ENCODE measurements at places on chromosomes 3 and 15.

DNA sequence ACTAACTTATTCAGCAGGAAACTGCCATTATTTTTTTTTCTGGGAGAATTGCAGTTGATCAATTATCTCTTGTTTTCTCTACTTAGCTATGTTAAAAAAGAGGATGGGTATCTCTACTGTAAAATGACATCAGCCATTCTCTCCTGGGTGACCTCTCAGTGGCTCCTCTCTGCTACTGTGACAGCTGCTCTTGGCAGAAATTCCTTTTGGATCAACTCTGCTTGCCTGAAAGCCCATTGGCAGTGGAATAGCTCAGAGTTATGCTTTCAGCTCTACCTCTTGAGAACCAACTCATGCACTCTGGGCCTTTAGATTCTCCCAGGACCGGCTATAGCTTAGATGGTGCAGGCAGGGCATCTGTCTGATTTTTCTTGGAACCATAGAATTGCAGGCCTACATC is 99.9 kb upstream of the GAP43 start:
- no peak for DNase-seq

DNA sequence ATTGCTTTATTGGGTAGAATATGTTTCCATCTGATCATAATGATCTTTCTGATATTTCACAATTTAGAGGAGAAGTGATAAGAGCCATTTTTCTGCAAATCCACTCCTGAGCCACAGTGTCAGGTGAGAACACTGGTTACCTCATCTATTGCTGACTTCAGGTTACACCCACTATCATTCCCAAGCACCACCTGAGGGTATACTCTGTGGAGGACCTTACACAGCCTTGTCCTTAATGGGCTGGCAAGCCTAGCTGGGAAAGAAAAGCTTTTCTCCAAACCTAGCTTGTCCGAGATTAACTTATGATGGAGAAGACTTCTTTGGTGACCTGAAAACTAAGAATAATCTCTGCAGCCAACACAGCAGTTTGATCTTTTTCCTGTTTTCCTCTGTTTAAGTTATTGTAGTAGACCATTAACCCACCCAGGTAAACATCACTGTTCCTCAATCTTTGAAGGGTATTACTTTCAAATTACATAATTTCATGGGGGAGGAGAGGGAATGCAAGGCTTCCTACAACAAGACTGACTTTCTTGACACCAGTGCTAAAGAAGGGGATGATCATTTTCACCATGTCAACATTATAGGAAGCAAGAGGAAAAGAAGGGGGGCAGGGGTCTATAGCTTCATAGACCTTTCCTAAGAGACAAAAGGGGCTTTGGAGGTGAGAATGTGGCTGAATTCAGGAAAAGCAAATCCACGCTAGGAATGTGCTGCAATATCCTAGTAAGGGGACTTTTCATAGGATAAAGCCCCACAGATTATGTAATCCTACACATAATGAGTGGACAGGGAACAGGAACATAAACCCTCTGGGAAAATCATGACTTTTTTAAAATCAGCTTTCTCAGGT is 1.7 kb downstream of the NCEH1 start:
- DNase-seq: no peak

GRCh38 chr3:184884359-184885017 is 72.5 kb downstream of the VPS8 start:
- DNase-seq: no peak

- DNase-seq: no peak
Observed at GRCh38 chr3:30354972-30355371, 251.4 kb upstream of the TGFBR2 start.

DNA sequence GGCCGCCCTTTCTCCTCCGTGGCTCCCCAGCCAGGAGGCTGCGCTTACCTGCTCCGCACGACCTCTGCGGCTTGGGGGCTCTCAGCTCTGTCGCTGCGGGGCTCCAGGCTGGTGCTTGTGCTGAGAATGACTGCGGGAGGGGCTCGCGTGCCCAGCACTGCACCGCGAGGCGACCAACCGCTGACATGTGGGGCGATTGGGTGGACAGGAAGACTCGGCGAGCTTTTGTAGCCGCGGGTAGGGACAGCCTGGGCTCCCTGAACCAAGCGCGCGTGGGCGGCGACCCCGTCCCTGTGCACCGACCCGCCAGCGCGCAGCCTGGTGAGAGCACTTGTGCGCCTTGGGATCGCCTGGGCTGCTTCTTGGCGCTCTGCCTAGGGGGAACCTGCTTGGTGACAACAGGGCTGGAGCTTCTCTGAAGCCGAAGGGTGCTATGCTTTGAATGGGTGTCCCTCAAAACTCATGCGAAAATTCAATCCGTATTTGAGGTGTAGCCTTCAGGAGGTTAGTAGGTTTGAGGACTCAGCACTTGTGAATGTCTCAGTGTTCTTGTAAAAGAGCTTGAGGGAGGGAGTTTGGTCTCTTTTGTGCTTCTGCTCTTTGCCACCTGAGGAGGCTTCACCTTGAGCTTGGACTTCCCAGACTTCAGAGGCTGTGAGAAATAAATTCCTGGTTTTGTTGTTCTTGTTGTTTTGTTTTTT is 50.4 kb downstream of the IL12A start:
- no peak for DNase-seq

DNA sequence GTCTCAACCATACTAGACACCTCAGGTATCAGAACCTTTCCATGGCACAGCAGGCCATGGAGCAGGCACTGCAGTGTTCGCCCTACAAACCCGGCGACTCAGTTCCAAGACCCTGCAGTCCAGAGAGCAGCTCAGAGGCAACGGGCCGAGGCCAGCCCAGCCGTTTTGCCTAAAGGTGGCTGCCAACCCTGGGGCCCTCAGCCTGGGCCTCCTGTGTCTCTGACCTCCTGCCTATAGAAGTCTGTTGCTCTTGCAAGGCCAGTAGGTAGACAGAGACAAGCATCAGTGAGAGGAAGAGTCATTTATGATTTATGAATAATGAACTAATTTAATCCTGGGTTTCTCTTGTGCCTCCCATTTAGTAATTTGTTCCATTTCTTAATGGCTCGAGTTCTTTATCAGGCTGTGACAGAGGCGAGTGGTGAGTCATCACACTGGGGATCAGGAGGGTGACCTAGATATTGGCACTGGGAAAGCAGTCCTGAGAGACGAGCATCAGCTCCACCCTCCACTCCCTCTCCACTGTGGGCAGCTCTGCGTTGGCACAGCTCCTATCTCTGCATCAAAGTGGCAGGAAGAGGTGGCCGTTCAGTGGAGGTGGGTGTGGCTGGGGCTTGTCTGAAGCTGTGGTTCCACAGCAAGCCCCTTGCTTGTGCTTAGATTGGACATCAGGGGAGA is 79.8 kb downstream of the ABHD5 start:
- no peak for DNase-seq

DNA sequence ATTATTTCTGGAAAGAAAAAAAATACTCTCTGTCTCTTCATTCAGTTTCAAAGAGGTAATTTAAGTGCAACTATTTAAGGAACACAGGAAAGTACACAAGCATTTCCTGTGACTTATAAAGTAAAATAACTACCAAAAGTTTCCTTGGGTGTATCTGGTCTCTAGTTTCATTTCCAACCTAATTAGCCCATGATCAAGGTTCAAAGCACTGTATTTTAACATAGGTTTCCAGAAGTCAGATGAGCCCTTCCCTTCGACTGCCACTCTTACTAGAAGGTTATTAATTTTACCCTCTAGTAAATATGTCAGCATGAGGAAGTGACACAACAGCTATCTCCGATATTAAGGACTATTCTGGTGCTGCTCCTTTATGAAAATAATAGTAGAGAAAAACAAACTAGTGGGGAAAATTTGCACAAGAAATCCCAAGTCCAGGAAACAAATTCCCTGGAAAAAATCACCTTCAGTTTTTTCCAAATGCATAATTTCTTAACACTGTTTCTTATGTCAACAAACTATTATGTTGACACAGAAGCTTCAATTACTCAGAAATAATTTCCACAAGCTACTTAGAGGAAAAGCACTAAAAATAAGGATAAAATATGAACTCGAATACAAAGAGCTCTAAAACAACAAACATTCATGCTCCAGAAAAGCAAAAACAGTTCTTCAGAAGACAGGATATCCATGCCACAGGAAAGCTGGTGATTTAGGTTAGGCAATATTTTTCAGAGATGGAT is 35.3 kb downstream of the CCPG1 start:
- DNase-seq: no peak
